ENCODE measurements at places on chromosomes 16 and 17.

- no peak for DNase-seq
Observed at GRCh38 chr17:70190959-70191805, 21.9 kb downstream of the KCNJ2 start.

- no peak for DNase-seq
Observed at GRCh38 chr16:84268291-84269040, 26.2 kb upstream of the WFDC1 start.

- no peak for DNase-seq
Observed at GRCh38 chr16:1564325-1564724, 30.9 kb downstream of the TMEM204 start.

DNA sequence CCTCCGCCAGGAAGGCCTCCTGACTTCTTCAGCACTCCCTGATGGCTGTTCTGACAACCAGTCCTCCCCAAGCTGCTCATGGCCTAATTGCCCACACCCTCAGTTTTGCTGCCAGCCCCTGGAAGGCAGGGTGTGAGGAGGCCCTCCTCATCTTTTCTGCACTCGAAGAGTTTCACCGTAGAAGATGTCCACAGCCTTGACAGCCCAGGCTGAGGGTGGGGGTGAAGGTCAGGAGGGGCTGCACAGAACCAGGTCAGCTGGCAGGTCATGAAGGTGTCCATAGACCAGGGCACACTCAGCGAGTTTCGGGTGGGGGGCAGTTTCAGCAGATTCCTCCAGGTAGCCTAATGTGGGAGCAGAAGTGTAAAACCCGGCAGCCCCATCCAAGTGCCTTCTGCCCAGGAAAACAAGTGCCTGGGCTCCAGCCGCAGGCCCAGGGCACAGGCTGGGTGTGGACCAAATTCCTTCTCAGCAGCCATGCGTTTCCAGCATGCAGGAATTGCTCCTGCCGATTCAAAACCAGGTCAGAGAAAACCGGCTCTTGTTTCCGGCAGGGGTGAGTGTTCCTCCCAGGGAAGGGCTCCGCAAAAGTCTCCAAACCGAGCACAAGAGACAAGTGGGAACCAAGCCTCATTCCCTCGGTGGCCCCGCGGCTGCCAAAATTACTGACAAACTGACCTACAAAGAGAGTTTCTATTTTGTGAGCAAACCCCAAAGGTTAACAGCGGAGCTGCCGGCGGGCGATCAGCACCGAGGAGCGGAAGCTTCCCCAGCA lies 228.8 kb downstream of the C16orf78 start:
- no peak for DNase-seq

DNA sequence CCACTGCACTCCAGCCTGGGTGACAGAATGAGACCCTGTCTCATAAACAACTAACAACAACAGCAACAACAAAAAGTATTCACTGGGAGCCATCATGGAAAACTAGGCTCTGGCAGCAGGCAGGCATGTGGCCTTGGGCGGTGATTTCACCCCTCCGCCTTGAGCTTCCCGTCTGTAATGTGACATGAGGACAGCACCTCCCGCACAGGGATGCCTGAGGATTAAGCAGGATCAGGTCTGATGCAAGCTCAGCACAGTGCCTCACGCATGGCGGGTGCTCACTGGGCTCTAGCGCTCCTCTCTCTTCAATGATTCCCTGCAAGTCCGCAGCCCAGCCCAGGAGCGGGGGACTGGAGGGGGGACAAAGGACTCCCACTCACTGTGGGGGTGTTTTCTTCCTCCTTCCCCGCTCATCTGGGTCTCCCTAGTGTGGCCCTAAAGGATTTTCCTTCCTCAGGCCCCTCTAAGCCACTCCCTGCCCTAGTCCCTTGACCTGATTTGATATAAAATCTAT lies 2.8 kb downstream of the PLCD3 start:
- no peak for DNase-seq

GRCh38 chr16:80060470-80060869 lies 459.9 kb upstream of the MAF start:
- no peak for DNase-seq

- DNase-seq = no peak
Observed at GRCh38 chr17:82076785-82077591, 11.4 kb upstream of the DUS1L start.

DNA sequence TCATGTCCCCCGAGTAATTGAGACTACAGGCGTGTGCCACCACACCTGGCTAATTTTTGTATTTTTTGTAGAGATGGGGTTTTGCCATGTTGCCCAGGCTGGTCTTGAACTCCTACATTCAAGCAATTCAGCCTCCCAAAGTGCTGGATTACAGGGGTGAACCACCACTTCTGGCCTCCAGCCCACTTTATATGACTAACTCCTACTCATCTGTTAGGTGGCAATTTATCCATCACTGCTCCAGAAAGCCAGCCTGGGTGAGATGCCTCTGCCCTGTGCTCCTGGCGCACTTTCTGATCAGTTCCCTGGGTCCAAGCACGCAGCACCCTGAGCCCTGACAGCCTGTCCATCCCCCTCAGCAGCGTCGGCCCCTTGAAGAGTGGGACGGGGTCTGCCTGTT lies 29.4 kb downstream of the ADAM11 start:
- DNase-seq = no peak

GRCh38 chr16:84916178-84916577 lies 95.2 kb downstream of the ZDHHC7 start:
- DNase-seq = no peak

DNA sequence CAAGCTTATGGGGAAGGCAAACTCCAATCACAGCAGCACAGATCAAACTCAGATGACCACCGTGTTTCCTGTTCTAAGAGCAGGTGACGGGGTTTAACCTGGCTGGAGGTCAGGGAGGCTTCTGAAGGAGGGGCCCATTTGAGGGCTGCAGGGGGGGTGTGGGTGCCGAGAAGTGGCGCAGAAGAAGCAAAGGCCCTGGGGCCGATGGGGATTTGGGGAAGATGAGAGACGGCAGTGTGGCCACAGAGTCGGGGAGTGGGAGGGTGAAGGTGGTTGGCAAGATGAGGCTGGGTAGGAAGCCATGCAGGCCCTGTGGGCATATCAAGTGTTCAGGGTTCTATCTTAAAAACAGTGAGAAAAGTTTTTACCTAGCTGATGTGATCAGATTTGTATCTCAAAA lies 122.9 kb downstream of the CLEC16A start:
- DNase-seq = no peak

- peak; percentile 18 for DNase-seq
Observed at GRCh38 chr16:49350265-49351095, 23.1 kb upstream of the C16orf78 start.

- no peak for DNase-seq
Observed at GRCh38 chr17:19237389-19238166, 412 bp downstream of the EPN2 start.

DNA sequence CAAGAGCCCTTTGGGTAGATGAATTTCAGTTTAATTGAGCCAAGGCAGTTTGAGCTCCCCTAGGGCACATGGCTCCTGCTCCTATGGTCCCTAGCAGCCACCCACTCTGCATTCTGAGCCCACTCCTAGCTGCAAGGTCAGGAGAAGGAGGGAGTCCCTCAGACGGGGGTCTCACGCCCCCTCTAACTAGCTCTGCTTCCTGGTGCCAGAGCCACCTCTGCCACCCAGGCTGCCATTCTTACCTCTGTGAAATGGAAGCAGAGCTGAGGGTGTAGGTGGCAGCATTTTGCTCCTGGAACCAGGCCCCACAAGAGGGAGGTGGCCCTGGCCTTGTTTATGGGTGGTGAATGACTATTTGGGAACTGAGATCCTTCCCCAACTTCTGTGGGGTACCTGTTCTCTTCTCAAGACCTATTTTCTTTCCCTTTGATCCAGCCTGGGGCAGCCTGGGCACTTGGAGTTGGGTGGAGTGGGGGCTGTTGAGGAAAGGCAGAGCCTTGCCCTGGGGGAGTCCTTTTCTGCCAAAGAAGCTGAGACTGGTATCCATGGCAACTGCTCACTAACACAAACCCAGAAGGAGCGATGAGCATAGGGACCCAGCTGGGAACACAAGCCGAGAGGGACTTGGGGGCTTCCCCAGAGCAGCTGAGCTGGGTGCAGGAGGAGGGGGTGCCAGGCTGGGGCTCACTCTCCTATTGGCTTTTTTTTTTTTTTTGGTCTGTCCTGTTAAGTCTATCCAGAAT lies 4.8 kb downstream of the SPNS2 start:
- no peak for DNase-seq

DNA sequence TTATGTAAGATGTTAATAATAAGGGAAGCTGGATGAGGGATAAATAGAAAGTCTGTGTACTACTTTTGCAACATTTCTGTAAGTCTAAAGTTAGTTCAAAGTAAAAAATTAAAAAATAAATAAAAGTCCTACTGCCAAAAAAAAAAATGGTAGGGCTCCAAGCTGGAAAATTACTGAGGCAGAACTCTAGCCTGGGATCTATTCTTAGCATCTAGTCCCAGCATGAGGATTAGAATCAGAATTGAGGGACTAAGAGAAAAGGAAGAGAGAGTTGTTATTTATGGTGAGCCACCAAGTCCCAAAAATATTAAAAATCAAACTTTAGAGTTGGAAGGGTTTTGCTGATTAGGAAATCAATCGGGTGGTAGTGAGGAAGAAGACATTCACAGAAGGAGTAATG lies 110.3 kb downstream of the CYB561 start:
- DNase-seq = no peak

DNA sequence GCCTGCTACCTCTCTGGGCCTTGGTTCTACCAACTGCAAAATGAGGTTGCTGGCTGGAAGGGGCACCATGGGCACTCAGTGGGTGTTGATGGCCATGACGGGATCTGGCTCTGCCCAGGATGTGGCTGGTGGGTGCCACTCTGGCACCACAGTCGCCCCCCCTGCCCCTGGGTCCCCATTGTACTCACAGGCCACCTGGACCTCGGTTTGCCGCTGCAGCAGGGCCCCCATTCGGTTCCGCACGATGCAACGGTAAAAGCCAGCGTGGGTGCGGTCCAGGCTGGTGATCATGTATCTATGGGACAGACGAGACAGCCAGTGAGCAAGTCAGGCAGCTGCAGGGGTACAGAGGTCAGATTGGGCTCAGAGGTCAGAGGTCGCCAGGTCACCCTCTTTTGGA lies 160.1 kb upstream of the CDC42EP4 start:
- no peak for DNase-seq

DNA sequence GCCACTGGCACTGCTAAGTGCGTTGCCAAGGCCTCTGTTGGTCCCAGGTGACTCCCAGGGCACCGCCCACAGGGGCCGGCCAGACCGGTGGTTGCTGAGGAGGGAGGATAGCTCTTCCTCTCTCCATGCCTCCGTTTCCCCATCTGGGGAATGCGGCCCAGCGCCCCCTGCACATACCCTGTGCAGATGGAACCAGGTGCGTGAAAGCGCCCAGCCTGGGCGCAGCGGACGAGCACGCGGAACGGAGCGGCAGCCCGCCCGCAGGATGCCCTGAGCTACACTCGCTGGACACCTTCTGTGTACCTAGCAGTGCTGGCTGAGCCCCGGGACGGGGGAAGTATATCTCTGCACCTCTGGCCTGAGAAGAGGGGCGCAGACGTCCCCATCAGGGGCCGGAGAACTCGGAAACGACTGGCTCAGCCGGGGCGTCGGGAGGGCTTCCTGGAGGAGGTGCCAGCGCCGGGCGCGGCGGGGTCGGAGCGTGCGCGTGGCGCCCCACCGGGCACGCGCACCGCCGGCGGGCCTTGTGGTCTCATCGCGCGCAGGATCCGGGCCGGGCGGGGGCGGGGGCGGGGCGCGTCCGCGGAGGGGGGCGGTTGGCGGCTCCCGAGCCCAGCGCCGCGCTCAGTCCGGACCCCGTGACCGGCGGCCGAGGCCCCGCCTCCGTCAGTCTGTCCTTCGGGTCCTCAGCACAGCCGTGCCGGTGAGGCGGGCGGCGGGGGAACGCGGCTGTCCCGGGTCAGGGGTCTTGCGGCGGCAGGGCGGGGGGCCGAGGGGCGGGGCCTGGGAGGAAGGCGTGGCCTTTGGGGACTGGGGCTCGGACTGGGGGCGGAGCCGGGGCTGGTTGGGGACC lies at the start of the genes CCDC78 and HAGHL:
Gene CCDC78, minus strand, starts transcription at position 6 of the 853 bp plus-strand sequence. CDS start 76 bp downstream, outside the sequence.
Gene HAGHL, plus strand, starts transcription at position 669 of the 853 bp plus-strand sequence. CDS start 404 bp downstream, outside the sequence.
- DNase-seq = no peak

- DNase-seq = no peak
Observed at GRCh38 chr17:72726936-72727335, 365.6 kb downstream of the SLC39A11 start.

Data from stimulated activated CD4-positive, alpha-beta T cell treated with anti-CD3 and anti-CD28 coated beads, Interleukin-1b, Interleukin-23, amount 100 ng/mL, for 1 hour (primary cell).